Activated B cell treated with CpG ODN at 0.5 μM for 24 hours (primary cell): ENCODE measurements at places on chromosomes 6 and 20. TPM values are rescaled to one million over a fixed set of nuclear protein-coding genes. Genes with fewer than 3 reads are reported as not detected.
A peak's percentile ranks its signal among the peaks of the same experiment; 100 is the strongest.

DNA sequence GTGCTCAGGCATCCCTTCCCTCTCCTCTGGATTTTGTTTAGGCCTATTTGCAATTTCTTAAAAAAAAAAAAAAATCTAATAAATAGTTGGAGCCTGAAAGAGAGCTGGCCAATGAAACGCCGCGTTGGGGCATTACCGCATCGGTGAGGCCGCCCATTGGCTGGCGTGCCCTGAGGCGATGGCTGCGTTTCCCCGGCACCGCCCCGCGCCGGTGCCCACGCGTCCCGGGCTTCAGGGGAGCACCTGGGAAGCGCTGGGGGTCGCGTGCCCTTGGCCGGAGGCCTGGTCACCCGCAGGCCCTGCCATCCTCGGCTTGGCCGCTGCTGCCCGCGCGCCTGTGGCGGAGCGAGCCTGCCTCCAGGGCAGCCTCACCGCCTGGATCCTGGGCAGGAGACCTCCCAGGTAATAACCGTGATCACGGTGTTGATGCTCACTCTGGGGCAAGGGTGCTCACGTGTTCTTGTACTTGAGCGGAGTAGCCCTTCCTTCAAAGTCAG, 155.4 kb downstream of the NRN1 start:
- peak overlapping the region; percentile 84 for H3K4me3 ChIP-seq
- H3K27ac ChIP-seq, result peak overlapping the region; percentile 28
- H3K4me1 ChIP-seq, result peaks cover 4% of the 10 kb centered on the region
- H3K27me3 ChIP-seq, result peaks cover 11% of the 10 kb centered on the region
- DNase-seq, result peak; percentile 55

DNA sequence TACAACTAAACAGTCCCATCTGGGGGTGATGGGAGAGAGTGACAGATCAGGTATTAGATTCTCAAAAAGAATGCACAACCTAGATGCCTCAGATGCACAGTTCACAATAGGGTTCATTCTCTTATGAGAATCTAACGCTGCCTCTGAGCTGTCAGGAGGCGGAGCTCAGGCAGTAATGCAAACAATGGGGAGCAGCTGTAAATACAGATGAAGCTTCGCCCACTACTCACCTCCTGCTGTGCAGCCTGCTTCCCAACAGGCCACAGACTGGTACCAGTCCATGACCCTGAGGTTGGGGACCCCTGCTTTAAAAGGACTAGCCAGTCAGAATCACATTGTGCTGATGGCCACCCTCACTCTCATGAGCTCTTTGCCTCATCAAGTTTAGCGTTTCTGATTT, 247.0 kb upstream of the KCNQ5 start:
- no peaks in the 10 kb centered on the region for H3K36me3 ChIP-seq
- no peak for DNase-seq
- no peaks in the 10 kb centered on the region for H3K27me3 ChIP-seq

PAX1 gene
- total RNA-seq, result not detected in 2 replicates

GRCh38 chr6:102517506-102517905, 1124.0 kb downstream of the GRIK2 start:
- no peak for DNase-seq

CUTA gene
- 111 and 120 TPM in 2 replicates for total RNA-seq

USP49 gene
- 7.7 and 8.0 TPM in 2 replicates for total RNA-seq

PPP1R18 gene
- total RNA-seq, result 96.8 and 104 TPM in 2 replicates

DNA sequence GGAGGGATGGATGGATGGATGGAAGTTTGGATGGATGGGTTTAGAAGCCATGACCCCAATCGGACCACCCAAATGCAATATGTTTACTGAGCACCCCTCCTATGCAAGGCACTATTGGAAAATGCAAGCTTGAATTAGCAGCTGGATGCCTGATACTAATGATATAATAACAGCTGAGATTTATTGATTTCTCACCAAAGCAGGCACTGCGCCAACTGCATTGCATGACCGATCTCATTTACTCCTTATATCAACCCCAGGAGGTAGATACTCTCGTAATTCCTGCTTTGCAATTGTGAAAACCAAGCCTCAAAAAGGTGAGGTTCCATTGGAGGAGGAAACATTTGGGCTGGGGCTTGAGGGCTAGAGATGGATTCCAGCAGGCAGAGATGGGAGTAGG, 89.7 kb downstream of the KCNB1 start:
- no peaks in the 10 kb centered on the region for H3K36me3 ChIP-seq
- H3K4me1 ChIP-seq, result no peaks in the 10 kb centered on the region
- no peak overlapping the region for H3K4me3 ChIP-seq
- no peak for DNase-seq
- peaks cover 25% of the 10 kb centered on the region for H3K27me3 ChIP-seq
- H3K27ac ChIP-seq, result no peak overlapping the region

DNA sequence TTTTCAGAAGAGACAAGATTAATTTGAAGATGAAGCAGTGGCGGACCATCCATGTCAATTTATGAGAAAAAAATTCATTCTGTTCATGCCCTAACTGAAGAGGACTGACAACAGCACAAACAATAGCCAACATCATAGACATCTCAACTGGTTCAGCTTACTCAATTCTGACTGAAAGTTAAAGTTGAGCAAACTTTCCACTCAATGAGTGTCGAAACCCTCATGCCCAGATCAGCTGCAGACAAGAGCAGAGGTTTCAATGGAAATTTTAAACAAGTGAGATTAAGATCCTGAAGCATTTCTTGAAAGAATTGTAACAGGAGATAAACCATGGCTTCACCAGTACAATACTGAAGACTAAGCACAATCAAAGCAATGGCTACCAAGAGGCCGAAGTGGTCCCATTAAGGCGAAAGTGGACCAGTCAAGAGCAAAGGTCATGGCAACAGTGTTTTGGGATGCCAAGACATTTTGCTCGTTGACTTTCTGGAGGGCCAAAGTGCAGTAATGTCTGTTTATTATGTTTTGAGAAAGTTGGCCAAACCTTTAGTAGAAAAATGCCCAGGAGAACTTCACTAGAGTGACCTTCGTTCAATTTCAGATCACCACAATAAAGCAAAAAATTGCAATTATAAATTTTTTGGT, 6.1 kb upstream of the SFT2D1 start:
- H3K4me3 ChIP-seq, result no peak overlapping the region
- no peaks in the 10 kb centered on the region for H3K27me3 ChIP-seq
- peaks cover 15% of the 10 kb centered on the region for H3K4me1 ChIP-seq
- H3K36me3 ChIP-seq, result no peaks in the 10 kb centered on the region
- no peak for DNase-seq
- H3K27ac ChIP-seq, result no peak overlapping the region

DNA sequence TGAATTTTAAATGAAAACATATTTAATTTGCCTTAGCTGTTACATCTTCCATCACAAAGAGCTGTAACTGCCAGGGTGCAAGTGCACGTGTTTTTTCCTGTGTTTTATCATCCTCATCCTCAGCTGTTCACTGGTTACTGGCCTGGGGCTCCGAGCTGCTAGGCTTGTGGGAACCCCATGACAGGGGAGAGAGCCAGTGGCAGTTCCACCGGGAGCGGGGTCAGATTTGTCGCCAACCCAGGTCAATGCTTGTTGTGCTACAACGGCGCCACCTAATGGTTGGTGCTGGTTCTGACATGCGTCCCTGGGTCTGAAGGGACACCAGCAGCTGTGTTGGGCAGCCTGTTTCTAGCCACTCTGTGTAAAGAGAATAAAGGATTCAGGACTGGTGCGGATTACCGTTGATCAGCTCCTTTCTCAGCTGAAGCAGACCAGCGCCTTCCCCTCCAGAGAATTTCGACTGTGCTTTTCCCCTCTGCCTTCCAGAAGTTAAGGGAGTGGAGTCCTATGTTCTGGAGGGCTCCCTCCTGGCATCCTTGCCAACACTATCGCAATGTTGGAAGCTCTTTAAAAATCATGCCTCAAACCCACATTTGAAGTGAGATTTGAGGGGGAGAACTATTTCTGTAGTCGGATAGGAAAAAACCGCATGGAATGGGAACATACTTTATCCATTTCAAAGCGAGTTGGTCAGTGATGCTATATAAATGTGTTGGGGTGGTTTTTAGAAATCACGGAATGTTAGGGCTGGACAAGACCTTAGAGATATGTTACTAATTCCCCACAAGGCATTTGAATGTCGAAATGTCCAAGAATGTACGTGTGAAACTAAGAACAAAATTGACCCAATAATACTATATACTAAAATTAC, 32.1 kb downstream of the SUMO4 start:
- no peak overlapping the region for H3K27ac ChIP-seq
- H3K4me1 ChIP-seq, result peaks cover 4% of the 10 kb centered on the region
- no peaks in the 10 kb centered on the region for H3K27me3 ChIP-seq
- H3K4me3 ChIP-seq, result peak overlapping the region; percentile 44
- no peaks in the 10 kb centered on the region for H3K36me3 ChIP-seq

GRCh38 chr6:45074439-45074838, 253.7 kb upstream of the RUNX2 start:
- peaks cover 3% of the 10 kb centered on the region for H3K36me3 ChIP-seq
- H3K4me3 ChIP-seq, result no peak overlapping the region
- H3K27me3 ChIP-seq, result no peaks in the 10 kb centered on the region
